ENCODE measurements at places on chromosomes 11 and 22.

DNA sequence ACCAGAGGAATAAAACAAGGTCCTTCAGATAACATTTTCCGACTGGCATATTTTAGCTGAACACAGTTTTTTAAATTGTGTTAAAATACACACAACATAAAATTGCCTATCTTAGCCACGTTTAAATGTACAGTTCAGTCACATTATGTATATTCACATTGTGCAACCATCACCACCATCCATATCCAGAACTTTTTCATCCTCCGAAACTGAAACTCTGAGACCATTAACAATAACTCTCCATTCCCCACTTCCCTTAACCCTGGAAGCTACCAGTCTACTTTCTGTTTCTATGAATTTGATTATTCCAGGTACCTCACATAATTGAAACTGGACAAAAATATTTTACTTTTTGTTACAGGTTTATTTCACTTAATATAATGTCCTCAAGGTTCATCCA is 213.3 kb downstream of the ETS1 start:
- no peak for DNase-seq

GRCh38 chr11:75342966-75343870 is 8.2 kb downstream of the ARRB1 start:
- DNase-seq, result no peak

DNA sequence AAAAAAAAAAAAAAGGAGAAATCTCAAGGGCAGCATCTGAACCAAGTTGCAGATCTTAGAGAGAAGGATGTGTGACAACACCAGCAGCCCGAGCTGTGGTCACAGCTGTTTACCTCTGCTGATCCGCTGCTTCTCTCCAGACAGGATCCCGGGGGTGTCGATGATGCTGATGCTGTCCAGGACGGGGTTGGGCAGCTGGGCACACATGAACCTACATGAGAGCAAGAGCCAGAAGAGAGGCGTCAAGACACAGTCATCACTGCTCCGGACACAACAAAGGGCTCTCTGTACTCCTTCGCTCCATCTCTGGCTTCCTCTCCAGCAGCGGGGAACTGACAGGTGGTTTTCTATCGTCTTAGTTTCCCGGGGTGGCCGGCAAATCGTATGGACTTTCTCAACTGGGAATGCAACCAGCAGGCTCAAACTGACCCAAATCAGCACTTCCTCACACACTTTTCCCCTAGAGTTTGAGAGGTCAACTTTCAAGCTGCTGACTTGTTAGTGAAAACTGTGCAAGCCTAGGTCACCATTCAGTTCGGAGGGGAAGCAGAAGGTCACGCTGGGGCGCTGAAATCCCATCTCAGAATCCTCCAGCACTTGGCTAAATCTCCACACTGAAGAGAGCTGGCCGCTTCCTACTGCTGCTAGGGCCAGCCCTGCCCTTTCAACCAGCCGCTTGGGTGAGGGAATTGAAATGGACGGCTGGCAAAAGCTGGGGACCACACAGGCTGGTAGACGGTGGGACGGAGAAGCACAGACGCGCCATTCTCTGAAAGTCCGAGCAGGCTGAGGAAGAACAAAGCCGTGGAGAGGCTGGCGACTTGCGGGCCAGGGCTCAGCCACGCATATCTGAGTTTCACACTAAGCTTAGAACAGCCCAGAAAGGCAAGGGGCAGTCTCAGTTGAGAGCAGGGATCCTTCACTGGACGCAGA is 3.8 kb downstream of the EHD1 start:
- DNase-seq, result no peak

DNA sequence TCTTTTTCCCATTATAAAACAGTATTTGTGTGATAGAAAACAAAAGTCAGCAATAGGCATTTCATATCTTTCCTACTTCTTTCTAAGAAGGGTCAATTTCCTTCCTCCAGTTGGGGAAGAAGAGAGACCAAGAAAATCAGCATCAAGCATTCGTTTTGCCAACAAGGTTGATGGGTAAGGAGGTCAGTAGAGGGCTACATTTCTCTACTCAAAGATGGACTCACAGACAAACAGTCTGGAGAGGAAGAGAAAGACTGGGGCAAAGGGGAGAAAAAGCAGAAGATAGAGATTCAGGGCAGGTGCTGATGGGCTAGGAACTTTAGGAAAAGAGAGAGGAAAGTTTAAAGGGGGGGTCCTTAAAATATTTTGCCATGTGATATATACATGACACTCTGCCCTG is 8.6 kb upstream of the MTNR1B start:
- DNase-seq, result no peak

DNA sequence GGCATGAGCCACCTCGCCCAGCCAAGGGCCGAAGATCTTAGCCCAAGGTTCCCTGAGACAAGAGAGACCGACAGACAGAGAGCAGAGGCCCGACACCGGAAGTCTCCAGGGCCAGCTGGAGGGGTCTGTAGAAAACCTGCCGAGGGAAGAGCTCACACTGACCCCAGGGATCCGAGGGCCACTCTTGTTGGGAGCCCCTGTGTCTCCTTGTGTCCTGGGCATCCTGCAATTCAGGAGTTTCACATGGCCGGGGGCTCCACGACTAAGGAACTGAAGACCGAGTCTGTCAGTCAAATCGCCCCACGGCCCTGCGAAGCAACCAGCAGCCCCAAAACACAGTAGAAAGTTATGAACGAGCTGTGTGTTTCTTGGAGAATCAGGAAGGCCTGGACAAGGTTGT is 1482.0 kb downstream of the BRD1 start:
- no peak for DNase-seq

GRCh38 chr22:29690476-29690875 is 29.3 kb upstream of the CABP7 start:
- no peak for DNase-seq

GRCh38 chr11:113874581-113875233 is 665 bp downstream of the USP28 start:
- no peak for DNase-seq

DNA sequence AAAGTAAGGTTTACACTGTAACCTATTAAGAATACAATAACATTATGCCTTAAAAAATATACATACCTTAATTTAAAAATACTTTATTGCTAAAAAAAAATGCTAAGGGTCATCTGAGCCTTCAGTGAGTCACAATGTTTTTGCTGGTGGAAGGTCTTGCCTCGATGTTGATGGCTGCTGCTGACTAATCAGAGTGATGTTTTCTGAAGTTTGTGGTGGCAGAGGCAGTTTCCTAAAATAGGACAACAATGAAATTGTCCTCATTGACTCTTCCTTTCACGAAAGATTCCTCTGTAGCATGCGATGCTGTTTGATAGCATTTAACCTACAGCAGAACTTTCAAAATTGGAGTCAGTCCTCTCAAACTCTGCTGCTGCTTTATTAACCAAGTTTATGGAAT is 97.6 kb downstream of the FAT3 start:
- DNase-seq, result no peak

GRCh38 chr11:26971961-26972360 is 22.0 kb upstream of the FIBIN start:
- no peak for DNase-seq

GRCh38 chr11:37811349-37811748 is 1213.3 kb upstream of the RAG2 start:
- DNase-seq, result no peak

DNA sequence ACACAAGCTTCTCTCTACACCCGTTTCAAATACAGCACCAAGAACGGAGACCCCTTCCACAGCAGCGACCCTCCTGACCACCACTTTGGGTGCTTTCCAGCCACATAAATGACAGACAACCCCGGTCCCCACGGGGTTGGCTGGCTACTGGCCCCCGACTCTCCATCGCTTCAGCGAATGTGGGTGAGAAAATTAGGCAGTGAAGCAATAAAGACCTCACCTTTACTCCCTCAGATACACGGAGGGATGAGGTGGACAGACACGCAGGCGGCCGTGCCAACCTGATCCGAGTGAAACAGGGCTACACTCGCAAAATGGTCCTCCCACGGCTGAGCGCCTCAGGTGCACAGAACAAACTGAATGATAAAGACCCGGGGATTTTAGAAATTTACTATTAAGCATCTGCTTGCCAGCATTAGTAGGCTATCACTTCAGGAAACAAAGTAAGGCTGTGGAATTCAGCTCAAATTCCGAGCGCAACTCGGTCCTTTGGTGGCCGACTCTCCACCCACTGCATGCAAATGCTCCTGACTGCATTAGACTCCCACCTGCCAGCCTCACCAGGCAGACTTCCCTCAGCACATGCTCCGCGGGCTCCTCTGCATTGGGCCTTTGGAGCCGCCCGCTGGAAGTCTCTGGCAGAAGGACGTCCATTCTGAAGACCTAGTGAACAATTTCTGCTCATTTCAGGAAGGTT is 12.8 kb upstream of the EFCAB6 start:
- DNase-seq, result no peak

DNA sequence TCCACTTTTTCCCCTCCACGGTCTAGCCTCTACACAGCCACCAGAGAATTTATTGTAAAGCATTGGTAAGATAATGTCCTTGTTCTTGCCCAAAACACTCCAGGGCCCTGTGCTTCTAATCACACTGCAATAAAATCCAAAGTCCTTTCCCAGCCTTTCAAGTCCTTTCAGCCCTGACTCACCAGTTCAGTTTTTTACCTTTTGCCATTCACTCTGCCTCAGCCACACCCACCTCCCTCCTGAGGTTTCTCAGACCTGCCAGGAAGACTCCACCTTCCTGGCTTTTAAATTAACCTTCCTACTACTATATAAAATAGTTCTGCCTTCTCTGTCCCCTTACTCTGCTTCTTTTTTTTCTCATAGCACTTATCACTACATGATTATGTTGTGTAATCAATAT is 91.0 kb upstream of the ARHGAP32 start:
- DNase-seq, result no peak

DNA sequence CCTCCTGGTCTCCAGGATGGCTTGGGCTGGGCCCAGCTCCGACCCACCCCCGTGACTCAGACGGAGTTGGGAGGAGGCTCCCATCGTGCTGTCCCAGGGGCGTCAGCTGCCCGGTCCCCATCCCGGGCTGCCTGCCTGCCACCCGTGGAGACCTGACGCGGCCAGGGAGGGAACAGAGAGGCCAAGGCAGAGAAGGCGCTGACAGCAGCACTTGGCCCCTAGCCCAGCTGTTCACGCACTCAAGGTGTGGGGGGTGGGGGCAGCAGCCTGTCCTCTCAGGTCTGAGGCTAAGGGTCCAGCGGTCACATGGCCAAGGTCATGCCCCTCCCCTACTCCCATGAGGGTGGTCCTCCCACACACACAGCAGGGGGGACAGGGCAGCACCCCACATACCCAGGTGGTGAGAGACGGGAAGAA is 48.6 kb downstream of the ELFN2 start:
- no peak for DNase-seq

DNA sequence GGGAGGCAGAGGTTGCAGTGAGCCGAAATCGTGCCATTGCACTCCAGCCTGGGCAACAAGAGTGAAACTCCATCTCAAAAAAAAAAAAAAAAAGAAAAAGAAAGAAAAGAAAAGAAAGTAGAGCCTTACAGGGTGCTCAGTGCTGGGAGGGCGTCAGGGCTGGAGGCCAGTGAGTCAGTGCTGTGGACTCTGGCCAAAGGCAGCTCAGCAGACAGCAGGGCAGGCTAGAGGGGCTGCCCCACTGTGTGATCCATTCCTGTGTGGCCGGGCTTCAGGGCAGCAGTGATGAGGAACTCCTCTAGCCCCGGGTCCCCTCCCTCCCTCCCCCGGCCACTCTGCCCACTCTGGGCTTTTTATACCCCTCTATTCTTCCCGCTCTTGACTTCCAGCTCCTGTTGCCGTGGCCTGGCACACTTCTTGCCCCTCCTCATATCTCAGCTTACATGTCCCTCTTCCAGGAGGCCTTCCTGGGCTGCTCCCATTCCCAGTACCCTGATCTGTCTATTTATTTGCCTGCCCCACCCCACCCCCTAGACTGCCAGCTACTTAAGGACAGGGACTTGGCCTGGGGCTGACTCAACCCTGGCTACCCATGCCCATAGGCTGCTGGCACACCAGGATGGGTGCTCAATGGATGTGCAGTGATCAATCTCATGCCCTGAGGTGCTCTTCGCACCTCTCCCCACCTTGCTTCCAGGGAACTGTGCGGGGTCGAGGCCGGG is 10.1 kb downstream of the SYT12 start:
- no peak for DNase-seq

DNA sequence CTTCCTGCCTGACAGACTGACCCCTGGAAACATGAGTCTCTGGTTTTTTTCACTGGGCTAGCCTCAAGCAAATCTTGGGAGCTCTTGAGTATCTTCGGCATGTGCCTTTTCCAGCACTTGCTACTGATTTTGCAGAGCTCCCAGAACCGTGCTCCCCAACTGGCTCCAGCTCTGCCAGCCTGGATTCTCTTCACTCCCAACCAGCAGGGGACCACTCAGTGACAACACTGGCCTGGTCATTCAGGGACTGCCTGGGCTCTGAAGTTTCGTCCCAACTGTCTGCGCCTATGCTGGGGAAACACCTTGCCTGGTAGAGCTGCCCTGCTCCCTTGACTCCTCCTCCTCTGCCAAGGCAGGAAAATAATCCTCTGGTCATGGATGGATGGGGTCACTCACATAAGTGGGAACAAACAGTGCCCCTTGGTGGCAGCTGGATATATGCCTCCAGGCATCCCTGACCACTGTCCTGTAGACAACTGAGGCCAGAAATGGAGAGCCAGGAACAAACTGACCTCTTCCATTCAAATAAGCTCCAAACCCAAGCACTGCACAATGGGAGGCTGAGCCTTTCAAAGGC is 30.2 kb downstream of the POLDIP3 start:
- no peak for DNase-seq

DNA sequence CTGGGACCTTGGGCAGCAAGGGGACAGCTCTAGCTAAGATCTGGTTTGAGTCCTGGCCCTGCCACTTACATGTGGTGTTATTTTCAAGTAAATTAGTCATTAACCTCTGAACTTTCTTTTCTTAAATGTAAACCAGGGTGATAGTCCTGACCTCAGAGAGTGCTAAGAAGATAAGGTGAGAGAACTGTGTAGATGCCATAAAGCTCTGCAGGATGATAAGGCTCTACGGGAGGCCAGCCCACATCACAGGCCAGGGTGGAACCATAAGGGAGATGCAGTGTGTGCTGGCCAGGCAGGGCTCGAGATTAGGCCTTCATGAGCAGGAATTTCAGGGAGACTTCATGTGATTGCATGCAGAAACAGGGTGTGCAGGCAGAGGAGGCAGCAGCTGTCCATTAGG is 24.2 kb downstream of the NECTIN1 start:
- no peak for DNase-seq

- DNase-seq, result no peak
Measured at GRCh38 chr11:1783725-1784529, 20.2 kb upstream of the CTSD start.

DNA sequence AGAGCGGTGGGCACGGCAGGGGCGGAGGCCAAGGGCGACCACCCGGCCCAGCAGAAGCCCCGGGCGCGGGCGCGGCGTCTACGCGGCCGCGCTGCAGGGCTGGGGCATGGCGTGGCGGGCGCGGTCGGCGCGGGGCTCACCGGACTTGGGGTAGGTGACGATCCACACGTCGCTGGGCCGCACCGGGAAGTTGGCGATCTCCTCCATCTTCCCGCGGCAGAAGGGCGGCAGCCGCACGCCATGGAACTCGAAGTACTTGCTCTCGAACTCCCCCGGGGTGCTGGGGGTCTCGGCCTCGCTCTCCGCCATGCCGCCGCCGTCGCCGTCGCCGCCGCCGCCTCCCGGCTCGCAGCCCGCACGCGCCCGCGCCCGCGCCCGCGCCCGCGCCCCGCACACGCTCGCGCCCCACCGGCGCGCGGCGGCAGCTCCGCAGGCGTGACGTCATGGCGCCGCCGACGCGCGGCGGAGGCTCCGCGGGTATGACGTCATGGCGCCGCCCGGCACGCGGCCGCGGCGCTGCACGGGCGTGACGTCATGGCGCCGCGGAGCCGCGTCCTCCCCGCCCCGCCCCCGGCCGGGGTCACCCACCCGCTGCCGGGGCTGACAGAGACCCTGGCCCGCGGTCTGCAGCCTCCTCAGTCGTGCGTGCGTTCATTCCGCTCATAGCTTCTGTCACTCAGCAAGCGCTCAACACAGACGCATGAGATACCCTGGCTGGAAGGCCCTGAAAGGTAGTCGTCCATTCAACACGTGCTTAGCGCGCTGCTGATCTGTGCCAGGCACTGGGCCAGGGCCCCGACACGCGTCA is at the start of gene SULT4A1:
Gene SULT4A1, minus strand, starts transcription at position 440 of the 808 bp plus-strand sequence. Its CDS starts 131 bp downstream, at position 309.
- DNase-seq, result no peak
